Stimulated activated naive CD8-positive, alpha-beta T cell treated with anti-CD3 and anti-CD28 coated beads, Interleukin-15, Interleukin-2, amounts not matched to agents 100 U/mL and 50 U/mL, for 24 hours (primary cell): ENCODE measurements at places on chromosomes 7 and 10.

GRCh38 chr7:148156233-148156632 lies 434.3 kb upstream of the C7orf33 start:
- DNase-seq = no peak

- DNase-seq = no peak
Observed at GRCh38 chr7:121475806-121476205, 79.7 kb upstream of the FAM3C start.

DNA sequence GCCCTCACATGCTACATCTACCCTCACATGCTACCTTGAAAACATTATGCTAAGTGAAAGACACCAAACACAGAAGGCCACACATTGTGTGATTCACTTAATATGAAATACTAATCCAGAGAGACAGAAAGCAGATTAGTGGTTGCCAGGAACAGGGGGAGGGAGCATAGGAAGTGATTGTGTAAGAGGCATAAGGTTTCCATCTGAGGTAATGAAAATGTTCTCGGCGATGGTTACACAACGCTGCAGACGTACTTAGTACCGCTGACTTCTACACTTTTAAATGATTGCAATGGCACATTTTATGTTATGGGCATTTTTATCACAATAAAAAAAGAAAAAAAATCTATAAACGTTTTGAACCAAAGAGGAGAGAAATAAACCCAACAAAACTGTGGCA lies 742.3 kb downstream of the TYW1 start:
- DNase-seq = no peak

GRCh38 chr10:129032372-129033313 lies 434.4 kb upstream of the MGMT start:
- DNase-seq = no peak

GRCh38 chr10:59557052-59557451 lies 152.6 kb downstream of the SLC16A9 start:
- DNase-seq = no peak

- no peak for DNase-seq
Observed at GRCh38 chr10:79159141-79159651, 90.4 kb downstream of the ZMIZ1 start.

GRCh38 chr10:89032141-89032891 lies 41.7 kb downstream of the FAS start:
- peak; percentile 72 for DNase-seq

GRCh38 chr7:148720472-148720871 lies 21.8 kb downstream of the CUL1 start:
- DNase-seq = no peak
